ENCODE measurements at places on chromosomes 5 and 9. TPM values are rescaled to one million over a fixed set of nuclear protein-coding genes. Genes with fewer than 3 reads are reported as not detected.

- no peak for DNase-seq
Observed at GRCh38 chr5:90930756-90931431, 372.3 kb downstream of the ADGRV1 start.

Gene TMEM167A
- total RNA-seq, result 144 TPM

Gene ZNF462
- 159 TPM for total RNA-seq

GRCh38 chr5:132776131-132776937 is 705 bp downstream of the SEPTIN8 start:
- DNase-seq, result peak; percentile 41

DNA sequence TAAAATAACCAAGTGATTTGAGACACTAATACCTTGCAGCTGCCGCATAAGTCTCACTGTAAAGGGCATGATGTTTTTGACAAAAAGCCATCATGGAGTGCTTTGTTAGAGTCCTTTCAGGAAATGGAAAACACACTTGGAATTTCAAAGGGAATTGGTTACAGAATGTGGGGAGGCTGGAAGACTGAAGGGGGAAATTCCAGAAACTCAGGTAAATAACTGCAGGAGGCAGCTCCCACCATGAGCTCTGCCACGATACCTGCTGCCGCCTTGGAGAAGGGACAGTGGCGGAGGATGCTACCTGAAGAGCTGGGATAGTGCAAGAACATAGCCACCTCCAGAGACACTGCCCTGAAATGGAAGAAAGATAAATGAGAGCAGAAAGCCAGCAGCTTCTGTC is 66.9 kb downstream of the PRKACG start:
- DNase-seq, result peak; percentile 64

- DNase-seq, result no peak
Observed at GRCh38 chr5:138705007-138705406, 48.2 kb upstream of the CTNNA1 start.

DNA sequence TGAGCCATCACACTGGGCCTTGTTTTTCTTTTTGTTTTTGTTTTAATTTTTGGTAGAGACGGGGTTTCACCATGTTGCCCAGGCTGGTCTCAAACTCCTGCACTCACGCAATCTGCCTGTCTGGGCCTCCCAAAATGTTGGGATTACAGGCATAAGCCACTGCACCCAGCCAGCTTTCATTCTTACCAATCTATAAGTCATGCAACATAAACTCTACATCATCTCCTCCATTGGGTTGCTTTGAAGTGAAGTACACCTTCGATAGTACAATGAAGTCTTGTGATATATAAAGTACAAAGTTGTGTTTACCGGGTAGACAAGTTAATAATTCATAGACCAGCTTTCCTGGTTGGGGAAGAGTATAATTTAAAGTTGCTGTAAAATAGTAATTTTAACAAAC is 8.8 kb upstream of the CDK7 start:
- DNase-seq, result no peak

Gene CD72
- total RNA-seq, result 3.3 TPM

Gene PCDHGB4
- 3.8 TPM for total RNA-seq

DNA sequence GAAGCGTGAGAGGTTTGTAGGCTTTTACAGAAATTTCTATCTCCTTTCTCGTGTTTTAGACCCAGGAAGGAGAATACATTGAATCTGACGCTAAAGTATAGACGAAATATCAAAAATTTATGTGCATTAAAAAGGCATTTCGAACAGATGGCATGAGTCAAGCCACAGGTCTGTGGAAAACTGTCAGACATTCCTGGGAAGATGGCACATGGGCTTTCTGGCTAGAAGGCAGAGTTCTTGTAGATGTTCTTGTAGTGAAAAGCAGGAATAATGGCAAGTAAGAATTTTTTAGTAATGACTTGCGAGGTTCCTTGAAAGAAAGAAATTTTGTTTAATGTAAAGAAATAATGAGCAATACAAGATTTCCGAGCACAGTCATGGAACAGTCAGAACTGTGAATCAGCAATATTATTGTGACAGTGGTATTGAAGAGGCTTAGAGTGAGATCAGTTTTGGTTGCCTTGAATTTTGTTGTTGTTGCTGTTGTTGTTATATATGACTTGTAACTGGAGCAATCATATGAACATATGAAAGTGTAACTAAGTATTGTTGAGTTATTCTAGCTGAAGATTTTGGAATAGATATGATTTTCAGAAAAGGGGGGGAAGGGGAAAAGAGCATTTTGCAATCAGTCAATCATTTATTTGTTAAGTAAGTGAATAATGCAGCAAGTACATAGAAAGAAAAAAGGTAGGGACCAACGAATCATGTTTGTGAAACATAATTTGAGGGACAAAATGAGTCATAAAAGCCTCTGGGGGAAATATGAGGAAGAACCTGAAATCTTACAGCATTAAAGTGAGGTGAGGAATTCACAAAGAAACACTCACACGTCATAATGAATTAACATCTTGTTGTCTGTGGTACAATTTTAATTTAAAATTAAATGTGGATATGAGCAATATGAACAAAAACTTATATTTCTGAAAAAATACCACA is 339.0 kb upstream of the CTNND2 start:
- DNase-seq, result no peak

- no peak for DNase-seq
Observed at GRCh38 chr9:33430942-33431341, 16.5 kb downstream of the AQP3 start.

DNA sequence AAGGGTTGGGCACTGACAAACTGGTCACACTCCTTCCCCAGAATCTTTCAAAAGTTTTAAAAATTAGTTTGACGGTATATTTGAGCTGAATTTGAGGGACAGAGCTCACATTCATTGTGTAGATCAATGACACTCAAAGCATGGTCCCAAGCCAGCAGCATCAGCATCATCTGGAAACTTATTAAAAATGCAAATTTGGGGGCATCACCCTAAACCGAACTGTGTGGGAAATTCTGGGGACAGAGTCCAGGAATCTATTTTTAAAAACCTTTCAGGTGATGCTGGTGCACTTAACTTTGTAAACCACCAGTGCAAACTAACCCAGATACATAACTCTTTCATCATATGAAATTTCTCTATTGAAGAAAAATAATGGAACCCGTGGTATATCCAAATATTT is 58.1 kb upstream of the MTAP start:
- DNase-seq, result no peak

GRCh38 chr5:2894316-2894715 is 142.8 kb upstream of the IRX2 start:
- peak; percentile 10 for DNase-seq

GRCh38 chr5:180127682-180128670 is 56.4 kb upstream of the RNF130 start:
- peak; percentile 34 for DNase-seq

DNA sequence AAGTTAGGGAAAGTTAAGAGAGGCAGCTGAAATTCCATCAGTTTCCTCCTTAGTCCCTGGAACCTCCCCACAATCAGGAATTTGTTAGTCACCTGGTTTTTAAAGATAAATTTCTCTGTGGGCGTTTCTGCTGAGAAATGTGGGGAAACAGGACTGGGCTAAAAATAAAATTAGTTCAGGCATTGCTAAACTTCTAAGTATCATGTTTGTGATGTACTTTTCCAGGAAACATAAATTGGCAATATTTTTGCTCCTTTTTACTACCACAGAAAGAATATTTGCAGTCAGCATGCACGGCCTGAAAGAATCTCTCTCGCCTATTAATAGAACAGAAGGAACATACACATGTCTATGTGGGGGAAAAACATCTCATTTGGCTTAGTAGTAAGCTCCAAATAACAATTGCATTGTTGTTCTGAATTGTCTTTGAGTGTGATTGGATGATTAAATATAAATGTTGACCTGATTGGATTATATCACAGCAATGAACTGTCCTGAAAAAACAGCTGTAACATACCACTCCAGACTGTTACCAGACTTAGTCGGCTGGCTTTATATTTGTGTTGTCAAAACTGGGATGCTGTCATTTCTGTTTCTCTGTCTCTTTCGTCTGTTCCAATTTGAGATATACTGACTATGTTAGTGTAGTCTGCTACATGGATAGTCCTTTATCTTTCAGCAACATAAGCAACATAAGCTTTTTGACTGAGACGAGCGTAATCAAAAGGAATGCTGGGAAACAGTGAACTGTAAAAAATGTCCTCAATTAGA is 12.9 kb downstream of the TJP2 start:
- no peak for DNase-seq

Gene FBP2
- total RNA-seq, result not detected

Gene CMBL
- total RNA-seq, result 12.6 TPM

DNA sequence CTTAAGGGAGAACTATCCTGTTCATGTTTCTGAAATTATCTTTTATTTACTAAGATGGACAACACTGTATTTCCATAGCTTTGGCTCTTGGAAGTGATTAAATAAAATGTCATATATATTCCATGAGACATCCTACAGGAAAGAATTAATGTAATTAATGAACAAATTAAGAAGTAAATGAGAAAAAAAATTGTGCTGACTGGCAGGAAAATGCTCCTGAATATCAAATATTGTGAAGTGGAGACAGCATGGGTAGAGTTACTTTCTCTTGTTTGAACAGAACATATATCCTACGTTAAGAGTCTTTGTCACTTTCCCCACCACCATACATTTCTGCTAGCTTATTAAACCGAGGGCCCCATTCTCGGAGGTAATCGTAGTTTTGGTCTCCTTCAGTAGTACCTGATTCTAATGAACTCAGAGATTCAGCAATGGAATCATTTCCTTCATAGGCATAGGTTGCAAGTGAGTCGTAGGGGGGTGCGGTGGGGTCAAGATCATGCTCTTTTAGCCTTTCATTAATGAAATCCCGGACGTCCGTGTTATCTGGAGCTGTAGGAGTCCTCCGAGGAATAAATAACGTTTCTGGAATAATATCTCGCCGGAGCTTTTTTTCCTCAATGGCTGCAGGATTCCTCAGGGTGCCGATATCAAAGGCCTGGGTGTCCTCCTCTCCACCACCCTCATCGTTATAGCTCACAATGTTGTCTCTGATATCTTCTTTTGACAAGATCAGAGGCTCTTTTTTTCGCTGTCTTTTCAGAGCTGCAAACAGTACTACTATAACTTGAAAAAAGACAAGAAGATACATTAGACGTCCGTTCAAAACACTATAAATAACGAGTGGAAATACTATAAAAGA is 157.2 kb downstream of the CDH10 start:
- DNase-seq, result no peak

All from H9 (cell line).